ENCODE measurements at places on chromosomes 1 and 21. TPM values are rescaled to one million over a fixed set of nuclear protein-coding genes. Genes with fewer than 3 reads are reported as not detected.

DNA sequence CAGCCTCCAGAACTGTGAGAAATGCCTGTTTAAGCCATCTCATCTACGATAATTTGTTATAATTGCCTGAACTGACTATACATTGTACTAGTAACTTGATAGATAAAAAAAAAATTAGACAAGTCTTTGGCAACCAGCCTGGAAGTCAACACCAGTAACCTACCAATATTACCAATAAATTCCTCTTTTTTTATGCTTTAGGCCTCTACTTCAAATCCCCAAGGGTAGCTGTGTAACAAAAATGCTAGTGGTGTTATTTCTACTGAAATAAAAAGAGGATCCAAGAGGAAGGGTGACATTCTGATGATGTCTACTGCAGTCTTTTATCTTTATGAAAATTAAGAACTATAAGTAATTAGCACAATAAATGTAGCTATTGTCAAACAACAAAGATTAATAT, 151.7 kb upstream of the SAMSN1 start:
- no peak for DNase-seq

GRCh38 chr1:145979746-145980456, 15.4 kb downstream of the POLR3GL start:
- peak; percentile 33 for DNase-seq

DNA sequence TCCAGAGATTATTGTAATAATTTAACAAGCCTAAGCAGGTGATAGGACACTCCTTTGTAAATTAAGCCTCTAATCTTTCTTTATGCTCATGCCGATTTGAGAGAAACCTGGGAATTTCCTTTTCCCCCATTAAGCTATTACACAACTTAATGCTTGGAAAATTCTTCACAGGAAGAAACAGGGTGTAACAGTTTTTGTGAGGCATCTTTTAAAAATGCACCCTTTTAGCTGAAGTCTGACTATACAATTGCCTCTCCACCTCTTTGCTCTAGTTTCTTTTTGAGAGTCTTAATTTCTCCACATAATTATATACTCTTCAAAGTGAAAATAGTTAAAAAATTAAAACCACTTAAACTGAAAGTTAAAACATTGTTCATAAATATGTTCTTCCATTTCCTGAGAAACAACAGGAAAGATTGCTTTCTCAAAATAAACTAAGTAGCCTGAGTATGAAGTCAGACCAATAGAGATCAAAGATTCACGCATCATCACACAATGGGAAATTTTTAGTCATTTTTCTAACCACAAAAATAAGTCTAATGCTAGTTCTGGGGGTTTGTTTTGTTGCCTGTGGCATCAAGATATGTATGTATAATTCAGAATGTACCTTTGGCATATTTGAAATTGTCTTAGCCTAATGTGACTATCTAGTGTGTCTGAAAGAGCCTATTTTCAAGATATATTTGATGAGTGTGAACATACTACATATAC, 34.7 kb downstream of the LRRC8D start:
- DNase-seq: no peak

DNA sequence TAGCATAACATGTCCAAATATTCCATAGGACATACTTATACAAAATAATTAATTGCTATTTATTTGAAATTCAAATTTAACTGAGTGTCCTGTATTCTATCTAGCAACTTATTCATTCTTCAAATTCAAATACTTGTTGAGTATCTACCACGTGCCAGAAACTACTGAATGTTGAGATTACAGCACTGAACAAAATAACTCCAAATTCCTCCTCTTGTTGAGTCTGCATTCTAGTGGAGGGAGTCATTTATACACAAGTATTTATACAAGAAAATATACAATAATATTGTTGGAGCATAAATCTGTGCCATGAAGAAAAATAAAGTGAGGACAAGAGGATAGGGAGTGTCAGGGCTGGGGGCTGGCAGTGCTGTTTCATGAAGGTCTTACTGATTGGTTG, 43.7 kb upstream of the CDC42BPA start:
- no peak for DNase-seq

DNA sequence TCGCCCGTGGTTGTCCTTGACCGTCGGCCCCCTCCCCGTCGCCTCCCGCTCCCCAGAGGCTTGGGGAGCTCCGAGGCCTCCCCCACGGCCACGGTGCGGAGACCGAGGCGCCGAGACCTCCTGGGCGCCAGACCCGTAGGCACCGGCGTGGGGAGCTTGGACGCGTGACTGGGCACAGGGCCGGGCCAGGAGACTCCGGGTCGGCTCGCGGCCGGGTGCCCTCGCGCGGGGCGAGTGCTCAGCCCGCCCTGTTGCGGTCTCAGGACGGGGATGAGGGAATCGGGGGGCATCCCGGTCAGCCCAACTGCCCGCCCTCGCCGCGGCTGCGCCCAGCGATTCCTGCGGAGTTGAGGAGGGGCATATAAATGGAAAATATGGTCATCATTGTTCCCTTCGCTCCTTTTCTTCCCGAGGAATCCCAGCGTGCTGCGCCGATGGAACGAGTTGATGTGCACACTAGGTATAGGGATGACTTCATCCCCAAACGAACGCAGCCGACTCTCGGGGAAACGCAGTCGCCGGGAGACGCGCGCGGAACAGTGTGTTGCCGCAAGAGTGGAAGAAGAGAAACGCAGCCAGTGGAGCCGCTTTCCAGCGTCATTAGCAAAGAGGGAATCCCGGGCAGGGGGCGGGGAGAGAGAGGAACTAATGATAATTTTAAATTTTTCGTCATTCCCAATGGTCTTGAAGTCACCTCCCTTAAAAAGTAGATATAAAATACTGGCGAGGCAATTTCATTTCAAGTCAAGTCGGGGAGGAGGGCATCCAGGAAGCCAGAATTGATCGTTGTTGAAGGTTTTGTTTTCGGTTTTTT, 747 bp upstream of the ENAH start:
- peak; percentile 64 for DNase-seq

GRCh38 chr1:204928671-204929486, 58.2 kb downstream of the NFASC start:
- DNase-seq: no peak

DNA sequence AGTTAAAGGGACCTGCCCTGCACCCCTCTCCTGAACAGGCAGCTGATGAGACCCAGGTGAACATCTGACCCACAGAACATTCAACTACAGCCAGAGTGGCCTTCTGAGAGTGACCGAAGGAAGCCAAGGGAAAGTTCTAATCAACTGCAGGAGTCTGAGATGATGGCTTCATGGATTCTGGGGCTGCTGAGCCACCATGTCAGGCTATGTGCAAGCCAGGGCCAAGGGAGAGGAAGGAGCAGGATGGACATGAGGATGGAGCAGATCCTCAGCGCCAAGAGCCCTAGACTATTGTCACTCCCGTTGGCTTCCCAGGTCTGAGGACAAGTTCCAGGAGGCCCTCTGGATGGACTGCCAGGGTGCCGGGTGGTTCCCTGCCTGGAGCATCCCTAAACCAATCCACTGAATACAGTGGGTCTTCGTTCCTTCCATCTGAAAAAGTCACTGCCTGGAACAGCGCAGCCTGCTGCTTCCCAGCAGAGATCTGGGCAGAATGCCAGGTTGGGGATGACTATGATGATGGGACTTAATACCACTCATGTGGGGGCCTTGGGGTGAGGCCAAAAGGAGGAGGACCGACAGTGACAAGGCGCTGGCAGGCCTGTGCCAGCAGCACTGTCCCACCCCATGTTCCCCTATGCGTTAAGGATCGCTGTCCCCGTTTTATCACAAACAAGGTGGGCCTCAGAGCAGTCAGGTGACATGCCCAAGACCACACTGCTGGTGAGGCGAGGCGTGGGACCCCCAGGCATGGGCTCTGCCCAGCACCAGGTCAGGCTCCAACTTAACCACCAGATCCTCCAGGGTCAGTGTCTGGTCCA, 19.8 kb downstream of the SPOCD1 start:
- DNase-seq: peak; percentile 55

DNA sequence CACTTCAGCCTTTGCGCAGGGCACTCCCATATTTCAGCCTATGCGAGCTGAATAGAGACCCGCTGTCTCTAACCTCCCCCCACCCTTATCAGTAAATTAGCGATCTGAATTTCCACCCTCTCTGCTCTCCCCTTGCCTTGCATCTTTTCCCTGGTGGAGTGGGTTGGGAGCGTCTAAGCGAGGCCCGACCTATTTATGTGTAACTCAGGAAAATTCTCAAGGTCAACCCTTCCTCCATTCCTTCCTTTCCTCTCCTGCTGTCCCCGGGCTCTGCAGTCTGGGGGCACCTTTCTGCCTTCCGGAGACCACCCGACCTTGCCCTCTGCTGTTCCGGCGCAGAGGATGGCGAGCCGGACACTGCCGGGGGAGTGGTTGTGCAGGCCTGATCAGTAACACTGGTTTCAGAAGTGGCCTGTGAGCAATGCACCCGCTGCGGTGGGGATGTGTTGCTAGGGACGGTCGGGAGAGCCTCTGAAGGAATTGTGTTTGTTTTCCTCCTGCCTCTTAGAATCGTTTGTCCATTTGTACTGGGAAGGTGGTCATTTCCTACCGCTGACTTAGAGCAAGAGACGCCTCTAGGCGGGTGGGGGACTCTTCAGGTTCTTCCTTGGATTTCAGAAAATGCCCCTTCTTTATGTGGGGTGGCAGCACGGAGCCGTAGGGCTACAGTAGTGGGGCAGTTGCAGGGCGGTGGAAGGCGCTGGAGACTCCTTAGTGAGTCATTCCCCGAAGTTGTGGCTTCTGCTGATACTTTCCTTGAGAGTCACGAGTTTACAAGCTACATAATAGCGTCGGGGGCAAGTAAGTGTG, 513 bp downstream of the MGST3 start:
- DNase-seq: peak; percentile 80

- no peak for DNase-seq
These were observed 80.3 kb downstream of the GLIS1 start for GRCh38 chr1:53658489-53659230.

Gene EFNA4
- total RNA-seq: not detected

Data from stomach (tissue), 19 donors.